ENCODE measurements at places on chromosomes 2 and 18.

GRCh38 chr2:8480915-8481314 is 200.9 kb upstream of the ID2 start:
- H3K27ac ChIP-seq, result peak overlapping the region; percentile 86
- peaks cover 3% of the 10 kb centered on the region for H3K27me3 ChIP-seq
- no peak overlapping the region for H3K4me3 ChIP-seq
- DNase-seq, result no peak
- peaks cover 11% of the 10 kb centered on the region for H3K36me3 ChIP-seq

- H3K4me1 ChIP-seq, result peaks cover 8% of the 10 kb centered on the region
- no peak for DNase-seq
- peaks cover 7% of the 10 kb centered on the region for H3K36me3 ChIP-seq
- no peak overlapping the region for H3K27ac ChIP-seq
Observed at GRCh38 chr2:38268691-38269327, 108.3 kb downstream of the ATL2 start.

DNA sequence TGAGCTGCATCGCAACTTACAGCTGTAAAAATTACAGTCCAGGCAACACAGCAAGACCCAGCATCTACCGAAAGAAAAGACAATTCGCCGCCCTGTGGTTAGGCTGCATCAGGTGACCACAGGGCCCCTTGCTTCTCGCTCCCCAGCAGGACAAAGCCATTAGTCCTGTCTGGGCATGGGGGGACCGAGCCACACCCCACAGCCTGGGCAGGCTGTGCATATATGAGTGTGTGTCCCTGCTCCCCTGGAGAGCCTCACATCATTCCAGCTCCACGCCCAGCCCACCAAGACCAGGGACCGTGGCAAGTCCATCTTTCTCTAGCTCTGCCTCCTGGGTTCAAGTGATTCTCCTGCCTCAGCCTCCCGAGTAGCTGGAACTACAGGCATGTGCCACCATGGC is 33.9 kb downstream of the SNORC start:
- H3K27ac ChIP-seq, result no peak overlapping the region
- H3K27me3 ChIP-seq, result peaks cover 9% of the 10 kb centered on the region

DNA sequence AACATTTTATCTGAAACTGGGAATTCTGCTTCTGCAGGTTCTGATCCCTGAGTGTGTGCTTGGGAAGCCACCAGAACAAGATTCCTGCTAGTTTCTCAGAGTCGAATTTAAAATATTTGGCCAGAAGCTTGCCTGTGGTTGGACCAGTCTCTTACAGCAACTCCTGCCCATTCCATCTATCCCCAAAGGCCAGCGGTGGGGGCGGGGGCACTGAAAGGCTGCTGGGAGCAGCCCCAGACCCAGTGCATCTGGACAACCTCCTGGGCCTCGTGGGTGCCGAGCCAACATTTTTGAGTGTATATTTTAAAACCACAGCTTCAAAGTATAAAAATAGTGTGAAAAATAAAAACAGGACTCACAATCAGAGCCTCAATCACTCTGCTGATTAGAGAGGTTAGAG is 38.6 kb upstream of the ZFP36L2 start:
- H3K27me3 ChIP-seq, result no peaks in the 10 kb centered on the region
- peaks cover 11% of the 10 kb centered on the region for H3K36me3 ChIP-seq
- H3K4me1 ChIP-seq, result peaks cover 5% of the 10 kb centered on the region

- H3K4me1 ChIP-seq, result peaks cover 6% of the 10 kb centered on the region
- DNase-seq, result peak; percentile 4
- H3K4me3 ChIP-seq, result no peak overlapping the region
- H3K27ac ChIP-seq, result no peak overlapping the region
- no peaks in the 10 kb centered on the region for H3K36me3 ChIP-seq
Observed at GRCh38 chr2:40401896-40402295, 50.0 kb downstream of the SLC8A1 start.

Measured in activated naive CD8-positive, alpha-beta T cell treated with anti-CD3 and anti-CD28 coated beads, Interleukin-2, amount 50 U/mL, for 24 hours (primary cell).